ENCODE measurements at places on chromosomes 7 and 10. TPM values are rescaled to one million over a fixed set of nuclear protein-coding genes. Genes with fewer than 3 reads are reported as not detected.

GRCh38 chr10:128499956-128500355, 373.7 kb upstream of the MKI67 start:
- DNase-seq, result no peak

- DNase-seq, result peak; percentile 87
Observed at GRCh38 chr10:27713941-27714340, 31.7 kb downstream of the MKX start.

The PEX1 gene
- 9.6 TPM for total RNA-seq

The GIMAP1 gene
- not detected for total RNA-seq

The ARL3 gene
- 3.8 TPM for total RNA-seq

Measured in GM23248 (cell line).